ENCODE measurements at places on chromosomes 6 and 20. TPM values are rescaled to one million over a fixed set of nuclear protein-coding genes. Genes with fewer than 3 reads are reported as not detected.

The CRYBG1 gene
- 36.4 TPM for total RNA-seq

DNA sequence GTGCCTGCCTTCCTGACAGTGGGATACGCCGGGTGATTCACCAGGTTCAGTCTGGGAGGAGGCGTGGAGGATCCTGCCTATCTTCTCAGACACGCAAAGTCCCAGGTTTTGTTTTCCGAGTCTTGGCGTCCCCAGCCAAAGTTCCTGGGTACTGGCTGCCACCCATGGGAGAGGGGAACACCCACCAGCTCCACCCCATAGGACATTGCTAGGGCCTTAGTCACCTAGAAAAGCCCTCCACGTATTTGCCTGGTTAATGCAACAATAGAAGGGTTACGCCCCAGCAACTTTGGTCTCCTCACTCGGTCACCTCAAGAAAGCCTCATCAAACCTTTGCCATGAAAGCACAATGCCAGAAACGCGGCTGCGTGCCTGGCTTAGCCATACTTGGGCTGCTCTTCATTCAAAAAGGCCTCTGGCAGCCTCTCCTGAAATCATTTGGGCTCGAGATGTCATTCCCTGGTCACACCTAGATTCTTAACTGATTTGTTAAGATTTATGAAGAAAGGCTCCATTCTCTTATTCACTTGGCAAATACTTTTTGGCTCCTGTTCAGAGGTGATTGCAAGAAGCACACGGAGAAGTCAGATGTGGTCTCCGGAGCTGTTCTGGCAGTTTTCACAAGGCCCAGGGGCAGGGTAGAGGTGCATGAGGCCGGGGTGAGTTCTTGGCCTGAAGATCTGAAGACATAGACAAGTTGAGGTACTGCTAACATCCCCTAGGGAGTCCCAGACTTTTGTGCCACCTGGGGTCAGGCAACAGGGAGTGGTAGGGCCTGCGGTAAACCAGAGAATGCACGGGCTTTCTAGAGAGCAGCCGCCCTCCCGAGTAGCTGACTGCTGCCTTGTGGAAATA, 35.5 kb upstream of the ZNF133 start:
- ATAC-seq, result no peak

DNA sequence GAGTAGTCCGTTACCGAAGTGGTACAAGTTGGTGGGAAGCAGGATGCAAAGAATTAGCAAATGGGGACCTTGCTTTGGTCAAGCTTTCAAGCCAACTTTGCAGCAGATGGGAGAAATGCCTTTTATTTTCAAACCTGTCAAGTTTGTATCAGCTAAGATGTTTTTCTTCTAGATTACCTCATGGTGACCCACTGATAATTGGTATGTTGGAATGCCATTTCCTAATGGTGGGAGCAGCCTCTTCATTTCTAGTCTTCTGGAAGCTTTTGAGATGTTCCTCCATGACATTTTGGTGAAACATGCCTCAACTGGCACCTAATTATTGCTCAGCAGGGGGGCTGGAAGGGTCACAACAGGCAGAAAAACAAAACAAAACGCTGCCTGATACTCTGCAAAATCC, 43.7 kb downstream of the ADNP start:
- no peak for ATAC-seq

DNA sequence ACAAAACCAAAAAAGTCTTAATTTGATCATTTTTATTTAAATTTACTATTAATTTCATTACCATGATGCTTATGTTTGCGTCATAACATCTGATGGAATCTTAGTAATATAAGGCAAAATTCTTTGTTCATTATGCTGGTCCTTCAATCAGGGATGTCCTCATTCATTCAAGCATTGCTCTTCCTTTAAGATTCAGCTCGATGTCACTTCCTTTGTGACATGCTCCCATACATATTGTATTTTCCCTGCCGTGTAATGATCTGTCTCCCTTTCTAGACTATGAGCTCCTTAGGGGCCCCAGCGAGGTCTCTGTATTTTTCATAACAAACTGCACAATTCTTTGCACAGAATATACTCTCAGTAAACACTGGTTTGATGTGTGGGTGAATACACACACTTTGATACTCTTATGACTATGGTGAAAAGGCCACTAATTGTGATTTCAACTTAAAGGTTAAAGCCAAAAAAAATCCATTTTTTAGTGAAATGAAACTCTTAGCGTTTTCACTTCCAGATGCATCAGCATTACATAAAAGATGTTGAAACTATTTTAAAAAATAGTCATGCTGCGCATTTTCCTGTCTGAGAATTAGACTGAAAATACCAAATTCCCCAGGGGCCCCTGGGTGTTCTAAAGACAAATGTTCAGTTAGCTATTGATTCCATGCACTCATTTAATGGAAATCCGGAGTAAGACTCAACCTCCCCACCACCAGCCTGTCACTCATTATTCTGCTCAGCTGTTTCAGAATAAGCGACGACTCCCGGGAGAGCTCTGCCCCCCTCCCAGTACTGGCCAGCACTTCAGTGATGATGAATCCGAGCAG, 169.7 kb downstream of the ATXN1 start:
- ATAC-seq, result peak; percentile 89

The SLC26A8 gene
- total RNA-seq, result not detected

The CST11 gene
- not detected for total RNA-seq

DNA sequence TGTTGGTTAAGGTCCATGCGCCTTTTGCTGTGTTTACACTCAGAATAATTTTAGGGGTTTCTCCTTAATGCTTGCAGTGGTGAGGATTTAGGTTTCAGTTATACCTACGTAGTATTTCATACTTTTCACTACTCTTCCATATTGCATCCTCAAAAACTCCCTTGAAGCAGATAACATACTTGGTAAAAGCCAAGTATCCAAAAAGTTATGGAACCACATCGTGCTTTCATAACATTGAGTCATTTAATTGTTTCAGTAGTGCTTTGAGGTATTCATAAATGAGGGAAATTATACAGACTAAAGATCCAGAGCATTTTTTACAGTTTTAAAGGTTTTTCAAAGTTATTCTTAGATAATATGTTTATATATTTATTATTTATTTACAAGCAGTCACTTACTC, 4.0 kb upstream of the ATXN1 start:
- ATAC-seq, result peak; percentile 0

The RAET1E gene
- total RNA-seq, result 4.9 TPM

- ATAC-seq, result no peak
Observed at GRCh38 chr6:106749609-106750008, 120.2 kb downstream of the QRSL1 start.

- ATAC-seq, result no peak
Observed at GRCh38 chr20:25499031-25499430, 86.3 kb downstream of the NINL start.

GRCh38 chr20:35146299-35146919, 727 bp downstream of the EDEM2 start:
- ATAC-seq, result peak; percentile 34

The DPPA5 gene
- not detected for total RNA-seq

Data from activated T-helper 17 cell treated with anti-CD3 and anti-CD28 coated beads, Interleukin-2, amount 50 U/mL, for 72 hours (primary cell).